ENCODE measurements at places on chromosomes 16 and 17.

DNA sequence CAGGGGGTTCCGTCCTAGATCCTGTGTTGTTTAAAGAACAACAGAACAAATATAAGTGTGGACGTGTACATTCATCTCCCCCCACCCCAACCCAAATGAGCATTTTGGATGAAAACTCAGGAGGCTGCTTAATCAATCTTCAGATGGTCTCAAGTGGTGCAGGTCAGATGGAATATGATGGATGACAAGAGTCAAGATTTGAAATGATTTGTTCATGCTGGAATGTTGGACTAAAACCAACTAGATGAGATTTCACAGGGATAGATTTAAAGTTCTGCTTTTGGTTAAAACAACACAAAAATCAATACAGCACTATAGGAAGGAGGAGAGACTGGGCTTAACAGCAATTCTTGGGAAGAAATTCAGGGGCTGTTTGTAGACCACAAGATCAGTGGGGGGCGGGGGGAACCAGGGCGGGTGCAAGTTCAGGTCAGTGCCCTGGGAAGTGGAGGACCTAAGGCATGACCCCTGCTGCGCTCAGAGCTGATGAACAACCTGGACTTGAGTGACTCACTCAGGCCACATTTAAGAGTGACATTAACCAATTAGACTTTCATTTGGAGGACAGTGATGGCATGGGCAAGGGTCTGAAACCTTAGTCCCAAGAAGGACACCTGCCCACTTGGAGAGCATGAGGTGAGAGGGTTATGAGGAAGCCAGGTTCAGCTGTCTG lies 15.1 kb downstream of the TTYH2 start:
- no peak for DNase-seq

DNA sequence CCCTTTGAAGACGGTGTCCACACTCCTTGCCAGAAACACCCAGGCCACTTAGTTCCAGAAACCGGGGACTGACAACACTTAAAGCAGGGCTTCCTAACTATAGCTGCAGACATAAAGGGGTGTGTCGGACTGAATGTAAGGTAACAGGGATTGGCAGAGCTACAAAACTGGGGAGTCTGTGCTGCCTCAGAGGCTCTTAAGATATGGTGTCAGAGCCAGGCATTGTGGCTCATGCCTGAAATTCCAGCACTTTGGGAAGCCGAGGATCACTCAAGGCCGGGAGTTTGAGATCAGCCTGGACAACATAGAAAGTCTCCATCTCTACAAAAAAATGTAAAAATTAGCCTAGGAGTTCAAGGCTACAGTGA lies 14.2 kb upstream of the NLRC3 start:
- no peak for DNase-seq

DNA sequence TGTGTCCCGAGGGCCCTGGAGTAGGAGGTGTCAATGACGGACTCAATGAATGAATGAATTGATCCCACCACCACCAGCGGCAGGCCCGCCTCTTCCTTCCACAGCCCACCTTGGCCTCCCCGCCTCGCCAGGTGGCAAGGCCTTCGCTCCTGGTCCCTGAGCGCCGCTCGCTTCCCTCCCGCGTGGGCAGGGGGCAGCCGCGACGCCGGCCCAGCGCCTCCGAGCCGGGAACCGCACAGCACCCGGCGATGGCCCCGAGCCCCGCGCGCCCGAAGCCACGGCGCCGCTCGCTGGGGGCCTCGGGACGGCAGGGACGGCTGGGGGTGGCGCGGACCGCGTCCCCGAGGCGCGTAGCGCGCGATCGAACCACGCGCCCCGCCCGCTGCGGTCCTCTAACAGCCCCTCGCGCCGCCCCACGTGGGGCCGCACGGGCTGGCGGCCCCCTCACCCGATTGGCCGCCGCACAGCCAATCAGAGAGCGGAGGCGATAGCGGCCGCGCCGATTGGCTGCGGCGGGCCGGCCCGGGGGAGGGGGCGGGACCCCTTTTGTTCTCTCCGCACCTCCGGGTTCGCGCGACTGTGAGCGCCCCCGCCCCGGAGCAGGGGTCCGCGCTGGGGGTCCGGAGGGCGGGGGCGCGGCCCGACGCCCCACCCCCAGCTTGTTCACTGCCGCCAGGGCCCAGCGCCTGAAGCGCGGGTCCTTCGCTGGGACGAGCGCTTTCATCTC lies 31.4 kb downstream of the ACTG1 start:
- peak; percentile 88 for DNase-seq

DNA sequence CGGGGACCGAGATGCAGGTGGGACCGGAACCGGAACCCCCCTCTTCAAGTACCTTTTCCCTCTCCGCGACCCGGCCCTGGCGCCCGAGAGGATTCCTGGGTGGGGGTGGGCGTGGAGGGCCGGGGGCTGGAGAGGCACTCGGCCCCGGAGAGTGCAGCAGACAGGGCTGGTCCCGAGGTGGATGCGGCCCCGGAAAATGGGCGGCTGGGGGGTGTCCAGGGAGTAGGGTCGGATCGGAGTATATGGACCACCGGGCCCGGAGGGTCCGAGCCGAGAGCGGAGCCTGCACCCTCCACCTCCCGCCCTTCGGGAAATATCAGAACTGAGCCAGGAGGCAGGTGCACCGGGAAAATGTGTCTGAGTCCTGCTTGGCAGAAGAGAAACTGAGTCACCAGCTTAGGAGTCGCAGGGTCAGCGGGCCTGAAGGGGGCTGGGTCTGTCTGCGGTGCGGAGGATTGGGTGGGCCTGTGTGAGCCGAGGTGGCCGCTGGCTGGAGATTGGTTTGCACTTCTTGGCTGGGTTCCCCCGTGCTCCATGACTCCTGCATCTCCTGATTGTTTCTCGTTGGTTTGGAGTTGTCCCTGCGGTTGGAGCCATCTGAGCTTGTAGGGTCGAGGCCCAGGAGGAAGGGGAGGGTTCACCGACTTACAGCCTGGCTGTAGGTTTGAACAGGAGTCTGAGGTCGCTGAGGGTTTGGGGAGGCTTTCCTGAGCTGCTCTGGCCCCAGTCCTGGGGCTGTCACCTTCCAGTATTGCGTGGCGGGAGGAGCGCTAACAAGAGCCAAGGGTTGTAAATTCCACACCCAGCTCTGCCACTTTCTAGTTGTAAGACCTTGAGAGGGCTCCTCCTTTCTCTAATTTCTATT lies 518 bp downstream of the SH2B1 start:
- DNase-seq = no peak

GRCh38 chr16:26453215-26453614 lies 613.5 kb upstream of the C16orf82 start:
- no peak for DNase-seq

- no peak for DNase-seq
These were observed 527 bp downstream of the EIF5A start for GRCh38 chr17:7307686-7308624.

- no peak for DNase-seq
These were observed at the start of gene P2RX1 for GRCh38 chr17:3915995-3916696. Gene P2RX1, minus strand, starts transcription at chr17:3916465. Its CDS starts 240 bp downstream, at chr17:3916225.

GRCh38 chr16:4533490-4533889 lies 5.1 kb downstream of the CDIP1 start:
- no peak for DNase-seq

DNA sequence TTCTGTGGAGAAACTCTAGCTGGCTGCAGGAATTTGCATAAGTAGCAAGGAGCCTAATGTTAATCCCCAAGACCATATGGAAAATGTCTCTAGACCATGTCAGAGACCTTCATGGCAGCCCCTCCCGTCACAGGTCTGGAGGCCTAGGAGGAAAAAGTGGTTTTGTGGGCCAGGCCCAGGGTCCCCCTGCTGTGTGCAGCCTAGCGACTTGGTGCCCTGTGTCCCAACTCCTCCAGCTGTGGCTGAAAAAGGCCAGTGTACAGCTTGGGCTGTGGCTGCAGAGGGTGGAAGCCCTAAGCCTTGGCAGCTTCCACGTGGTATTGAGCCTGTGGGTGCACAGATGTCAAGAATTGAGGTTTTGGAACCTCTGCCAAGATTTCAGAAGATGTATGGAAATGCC lies 306.9 kb upstream of the CA10 start:
- DNase-seq = no peak

DNA sequence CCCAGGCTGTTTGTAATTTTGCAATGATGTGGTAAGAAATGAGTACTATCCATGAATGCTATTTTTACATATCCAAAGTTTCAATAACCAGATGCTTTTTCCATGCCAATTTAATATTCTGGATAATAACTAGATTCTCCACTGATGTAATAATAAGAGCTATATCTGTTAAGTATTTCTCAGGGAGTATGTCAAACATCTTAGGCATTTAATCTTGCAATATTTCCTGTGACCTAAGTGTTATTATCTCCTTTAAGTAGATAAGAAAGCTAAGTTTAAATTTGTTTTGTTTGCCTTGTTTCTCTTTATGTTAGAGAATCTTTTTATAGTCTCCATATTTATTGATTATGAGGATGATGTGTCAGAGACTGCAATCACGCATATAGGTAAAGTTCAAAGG lies 32.3 kb upstream of the HS3ST3A1 start:
- DNase-seq = no peak

DNA sequence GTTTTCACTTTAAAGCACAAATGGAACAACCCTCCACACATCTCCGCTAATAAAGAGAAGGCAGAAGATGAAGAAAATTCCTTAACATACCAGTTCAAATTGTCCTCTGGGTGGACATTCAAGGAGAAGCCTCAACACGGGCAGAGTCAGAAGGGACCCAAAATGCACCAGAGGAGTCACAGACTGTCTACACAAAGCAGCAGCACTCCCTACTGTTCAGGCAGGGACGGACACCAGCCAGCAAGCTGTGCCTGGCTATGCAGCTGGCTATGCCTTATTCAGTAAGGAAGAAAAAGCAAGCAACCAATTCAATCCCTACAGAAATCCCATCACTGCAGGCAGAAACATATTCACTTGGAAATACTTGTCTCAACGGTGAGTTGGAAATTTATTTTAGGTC lies 8.1 kb downstream of the DNAJC7 start:
- DNase-seq = no peak

DNA sequence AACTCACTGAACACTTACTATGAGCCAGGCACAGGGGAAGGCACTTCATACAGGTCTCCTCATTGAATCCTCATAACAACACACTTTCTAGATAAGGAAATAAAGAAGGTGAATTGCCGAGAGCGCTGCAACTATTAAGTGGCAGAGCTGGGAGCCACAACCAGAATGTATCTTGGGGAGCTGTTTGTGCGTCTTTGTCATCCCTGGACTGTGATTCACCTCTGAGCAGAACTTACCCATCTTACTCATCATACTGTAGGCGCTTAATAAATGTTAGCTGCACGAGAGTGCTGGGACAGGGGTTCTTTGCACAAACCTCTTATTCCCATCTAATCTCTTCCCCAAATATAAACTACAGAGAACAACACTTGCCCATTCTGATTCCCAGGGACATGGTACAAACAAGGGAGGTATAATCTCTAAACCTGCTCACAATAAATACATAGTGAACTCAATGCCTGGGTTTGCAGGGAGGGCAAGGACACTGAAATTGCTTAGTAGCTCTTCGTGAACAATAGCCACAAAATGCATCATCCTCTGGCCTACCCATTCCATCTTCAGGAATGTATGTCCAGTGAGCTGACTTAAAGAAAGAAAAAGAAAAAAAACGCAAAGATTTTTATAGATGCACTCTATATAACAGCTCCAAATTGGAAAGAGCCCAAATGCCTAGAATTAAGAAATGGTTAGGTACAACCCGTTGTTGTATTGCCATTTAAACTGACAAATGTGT lies 43.0 kb downstream of the MYO18A start:
- DNase-seq = no peak

DNA sequence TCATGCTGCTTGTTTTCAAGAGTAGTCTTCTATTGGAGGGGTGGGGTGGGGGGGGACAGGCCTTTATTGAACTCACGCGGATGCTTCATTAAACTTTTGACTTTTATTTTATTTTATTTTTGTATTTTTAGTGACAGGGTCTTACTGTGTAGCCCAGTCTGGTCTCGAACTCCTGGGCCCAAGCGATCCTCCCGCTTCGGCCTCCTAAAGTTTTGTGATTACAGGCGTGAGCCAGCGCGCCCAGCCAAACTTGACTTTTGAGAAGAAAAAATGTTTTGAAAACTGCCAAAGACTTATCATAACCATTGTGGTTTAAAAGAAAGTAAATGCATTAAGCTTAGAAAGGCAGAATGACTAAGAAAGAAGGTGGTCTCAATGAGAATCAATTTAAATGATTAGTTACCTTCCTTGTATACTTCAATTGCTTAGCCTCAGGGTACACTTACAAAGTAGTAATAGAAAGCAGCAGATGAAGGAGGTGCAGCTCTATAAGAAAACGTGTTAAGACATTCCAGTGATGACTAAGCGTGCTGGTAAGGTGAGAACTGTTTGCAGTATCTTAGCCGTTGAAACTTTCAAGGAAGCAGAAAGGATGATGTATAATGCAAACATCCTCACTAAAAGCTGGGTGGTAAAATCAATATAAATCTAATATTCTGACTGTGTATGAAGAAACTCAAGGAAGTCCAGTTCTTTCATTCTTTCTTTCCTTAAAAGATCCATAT lies 1.2 kb downstream of the AP2B1 start:
- DNase-seq = no peak

DNA sequence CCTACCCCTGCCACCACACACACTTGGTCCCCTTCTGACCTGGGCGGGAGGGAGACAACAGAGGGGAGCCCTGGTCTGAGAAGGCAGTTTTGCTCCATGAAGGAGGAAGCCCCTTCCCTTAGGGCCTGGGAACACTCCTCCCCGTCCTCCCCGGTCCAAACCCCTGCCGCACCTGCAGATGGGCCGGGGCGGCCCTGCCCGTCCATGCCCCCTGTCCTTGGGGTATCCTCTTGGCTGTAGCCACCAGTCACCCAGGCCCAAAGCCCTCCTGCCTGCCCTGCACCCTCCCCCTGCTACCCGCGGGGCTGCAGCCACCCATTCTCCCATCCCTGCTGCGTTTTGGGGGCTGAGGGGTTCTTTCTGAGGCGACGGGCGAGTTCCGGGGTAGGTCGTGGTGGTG lies 33.9 kb downstream of the GSE1 start:
- no peak for DNase-seq

- DNase-seq = no peak
These were observed 39.4 kb upstream of the MRC2 start for GRCh38 chr17:62588109-62588508.

- no peak for DNase-seq
These were observed 718 bp downstream of the ATP2A3 start for GRCh38 chr17:3963237-3964201.

GRCh38 chr17:6098050-6098822 lies 28.1 kb downstream of the WSCD1 start:
- no peak for DNase-seq

- peak; percentile 45 for DNase-seq
These were observed 2.7 kb upstream of the TMIGD1 start for GRCh38 chr17:30336369-30337171.

- no peak for DNase-seq
These were observed 73.1 kb upstream of the TANC2 start for GRCh38 chr17:62892870-62893338.
